Memory B cell (primary cell): ENCODE measurements at places on chromosomes 7 and 10.

GRCh38 chr10:121774813-121775212, 153.0 kb downstream of the ATE1 start:
- no peak for DNase-seq

DNA sequence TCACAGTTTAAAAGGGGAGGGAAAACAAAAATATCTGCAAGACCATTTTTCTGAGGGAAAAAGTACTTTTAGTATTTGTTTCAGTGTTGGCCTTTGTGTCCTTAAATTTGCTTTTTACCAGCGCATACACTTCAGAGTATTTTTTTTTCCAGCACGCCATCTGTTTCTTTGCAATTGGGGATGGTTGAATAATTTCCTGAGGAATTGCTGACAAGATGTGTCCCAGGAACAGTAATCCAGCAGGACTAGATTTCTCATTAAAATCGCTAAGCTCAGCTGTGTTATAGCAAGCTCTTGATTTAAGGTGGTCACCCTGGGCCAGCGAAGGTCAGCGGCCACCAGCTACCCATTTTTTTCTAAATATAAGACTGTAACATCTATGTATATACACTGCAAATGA, 156.9 kb upstream of the RHOBTB1 start:
- DNase-seq = no peak

GRCh38 chr7:92763636-92764423, 72.5 kb downstream of the CDK6 start:
- DNase-seq = no peak

- no peak for DNase-seq
Measured at GRCh38 chr7:132066761-132067171, 509.5 kb downstream of the PLXNA4 start.

GRCh38 chr10:72622271-72622670, 3.6 kb downstream of the MICU1 start:
- DNase-seq = no peak

DNA sequence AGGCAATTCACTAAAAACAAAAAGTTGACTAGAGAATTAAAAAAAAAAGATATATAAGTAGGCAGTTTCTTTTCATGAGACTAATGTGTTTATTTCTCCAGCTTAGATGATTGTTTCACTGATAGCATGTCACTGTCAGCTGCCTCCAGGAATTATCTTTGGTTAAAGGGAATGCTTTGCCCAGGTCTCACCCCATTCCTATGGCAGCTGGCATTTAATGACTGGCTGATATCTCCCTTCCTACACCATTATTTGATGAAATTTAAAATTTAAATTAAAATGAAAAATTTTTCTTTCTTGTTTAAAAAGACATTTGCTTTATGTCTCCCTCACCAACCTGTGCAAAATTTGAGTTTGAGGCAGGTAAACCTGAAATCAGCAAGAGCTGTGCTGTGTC, 214.5 kb upstream of the PRSS1 start:
- DNase-seq = no peak

DNA sequence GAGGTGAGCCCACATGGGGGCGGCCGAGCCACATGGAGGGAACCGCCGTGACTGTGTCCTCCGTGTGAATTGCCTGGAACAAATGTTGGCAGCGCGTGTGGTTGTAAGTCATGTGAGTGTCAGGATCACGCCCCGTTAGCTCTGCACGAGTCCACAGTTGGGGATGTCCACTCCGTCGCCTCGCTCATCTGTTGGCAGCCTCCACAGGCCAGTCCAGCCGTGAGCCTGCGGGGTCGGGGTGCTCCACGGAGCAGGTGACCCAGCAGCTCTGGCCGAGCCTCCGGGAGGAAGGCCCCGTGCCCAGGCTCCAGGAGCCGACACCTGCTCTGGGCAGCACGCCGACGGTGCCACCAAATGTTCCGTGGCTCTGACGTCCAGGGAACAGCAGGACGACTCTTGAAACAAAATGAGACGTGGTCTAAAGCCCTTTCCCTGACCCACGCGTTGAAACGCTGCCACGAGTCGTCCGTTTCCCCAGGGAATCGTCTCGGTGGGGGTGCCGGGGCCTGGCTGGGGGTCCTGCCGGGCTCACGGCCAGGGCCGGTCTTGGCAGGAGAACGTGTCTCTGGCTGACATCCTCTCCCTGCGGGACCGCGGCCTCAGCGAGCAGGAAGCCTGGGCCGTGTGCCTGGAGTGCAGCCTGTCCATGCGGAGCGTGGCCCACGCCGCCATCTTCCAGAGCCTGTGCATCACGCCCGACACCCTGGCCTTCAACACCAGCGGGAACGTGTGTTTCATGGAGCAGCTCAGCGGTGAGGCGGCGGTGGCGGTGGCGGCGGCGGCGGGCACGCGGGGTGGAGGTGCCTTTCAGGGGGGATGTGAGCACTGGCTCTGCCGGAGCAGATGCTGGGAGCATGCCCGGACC, 7.0 kb downstream of the KNDC1 start:
- DNase-seq = no peak

DNA sequence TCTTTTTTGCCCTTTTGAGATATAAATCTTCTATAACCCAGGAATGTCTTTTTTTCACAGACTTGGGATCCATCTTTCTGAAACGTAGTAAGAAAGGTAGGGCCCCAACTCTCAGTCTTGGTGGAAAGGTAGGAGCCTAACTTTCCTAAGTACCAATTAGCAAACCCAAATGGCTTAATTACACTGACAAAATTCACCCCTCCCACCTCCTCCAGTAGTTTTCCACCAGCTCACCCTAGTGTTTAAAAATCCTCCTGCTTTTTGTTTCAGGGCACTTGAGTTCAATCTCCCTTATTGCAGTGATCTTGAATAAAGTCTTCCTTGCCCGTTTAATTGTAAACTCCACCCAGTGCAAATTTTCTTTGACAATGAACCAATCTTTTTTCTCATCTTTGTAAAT, 600.0 kb downstream of the PHTF2 start:
- DNase-seq = no peak

DNA sequence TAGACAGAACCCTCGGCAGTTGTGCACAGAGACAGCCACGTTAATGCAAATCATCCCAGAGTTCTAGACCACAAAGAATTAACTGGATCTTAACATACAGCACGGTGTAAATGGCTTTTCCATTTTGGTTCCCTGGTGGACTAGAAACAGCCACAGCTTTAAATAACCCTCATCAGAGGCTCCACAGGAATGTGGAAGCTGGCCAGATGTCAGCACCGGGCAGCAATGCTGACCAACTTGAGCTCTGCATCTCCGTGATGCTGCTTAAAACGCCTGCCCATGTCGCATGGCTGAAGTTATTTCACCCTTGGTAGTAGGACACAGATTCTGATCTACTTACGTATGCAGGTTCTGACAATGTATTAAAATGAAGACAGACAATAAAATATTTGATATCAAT, 24.5 kb downstream of the RSU1 start:
- no peak for DNase-seq

DNA sequence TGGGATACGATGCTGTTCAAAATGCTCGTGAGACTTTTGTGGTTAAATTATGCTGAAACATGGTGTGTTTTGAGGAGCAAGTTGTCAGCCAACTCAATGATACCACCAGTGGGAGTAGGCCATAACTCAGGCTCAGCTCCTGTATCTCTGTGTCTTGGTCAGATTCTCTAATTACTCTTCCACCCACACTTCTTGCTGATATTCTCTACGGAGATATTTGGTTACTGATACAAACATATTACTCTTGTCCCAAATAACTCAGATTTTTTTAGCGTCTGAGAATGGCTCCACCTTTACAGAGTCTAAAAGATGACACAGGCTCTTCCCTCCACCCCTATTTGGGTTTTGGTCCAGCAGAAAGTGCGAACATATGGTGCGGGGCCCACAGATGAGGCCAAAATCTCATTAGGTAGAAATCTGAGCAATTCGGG, 168.9 kb downstream of the PKD1L1 start:
- no peak for DNase-seq

DNA sequence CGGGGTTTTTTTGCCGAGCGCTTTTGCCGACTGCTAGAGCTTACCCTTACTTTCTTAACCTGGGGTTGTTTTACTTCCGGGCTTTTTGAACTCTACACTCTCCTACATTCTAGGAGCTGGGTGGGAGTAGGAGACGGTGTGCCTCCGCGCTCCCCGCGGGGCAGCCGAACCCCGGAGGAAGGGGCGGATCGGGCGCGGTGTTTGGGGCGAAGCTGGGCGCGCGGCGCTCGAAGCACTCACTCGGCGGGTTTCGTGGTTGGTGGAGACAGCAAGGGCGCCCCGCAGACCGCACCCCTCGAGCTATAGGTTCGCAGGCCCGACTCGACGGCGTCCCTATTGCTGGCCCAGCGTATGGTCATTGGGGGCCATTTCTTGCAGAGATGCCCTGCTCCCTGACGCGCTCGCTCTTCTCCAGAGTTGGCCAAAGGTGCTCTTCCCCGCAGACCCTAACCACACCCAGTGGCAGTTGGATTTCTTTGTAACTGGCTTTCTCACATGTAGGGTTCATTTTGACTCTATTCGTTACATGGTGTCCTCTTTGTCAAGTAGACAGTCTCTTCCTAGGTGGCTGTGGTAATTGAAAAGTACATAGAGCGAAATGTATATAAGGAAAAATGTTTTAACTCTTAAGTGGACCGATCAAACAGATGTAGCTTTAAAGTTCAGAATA, 364 bp downstream of the ZNF518A start:
- DNase-seq = no peak

DNA sequence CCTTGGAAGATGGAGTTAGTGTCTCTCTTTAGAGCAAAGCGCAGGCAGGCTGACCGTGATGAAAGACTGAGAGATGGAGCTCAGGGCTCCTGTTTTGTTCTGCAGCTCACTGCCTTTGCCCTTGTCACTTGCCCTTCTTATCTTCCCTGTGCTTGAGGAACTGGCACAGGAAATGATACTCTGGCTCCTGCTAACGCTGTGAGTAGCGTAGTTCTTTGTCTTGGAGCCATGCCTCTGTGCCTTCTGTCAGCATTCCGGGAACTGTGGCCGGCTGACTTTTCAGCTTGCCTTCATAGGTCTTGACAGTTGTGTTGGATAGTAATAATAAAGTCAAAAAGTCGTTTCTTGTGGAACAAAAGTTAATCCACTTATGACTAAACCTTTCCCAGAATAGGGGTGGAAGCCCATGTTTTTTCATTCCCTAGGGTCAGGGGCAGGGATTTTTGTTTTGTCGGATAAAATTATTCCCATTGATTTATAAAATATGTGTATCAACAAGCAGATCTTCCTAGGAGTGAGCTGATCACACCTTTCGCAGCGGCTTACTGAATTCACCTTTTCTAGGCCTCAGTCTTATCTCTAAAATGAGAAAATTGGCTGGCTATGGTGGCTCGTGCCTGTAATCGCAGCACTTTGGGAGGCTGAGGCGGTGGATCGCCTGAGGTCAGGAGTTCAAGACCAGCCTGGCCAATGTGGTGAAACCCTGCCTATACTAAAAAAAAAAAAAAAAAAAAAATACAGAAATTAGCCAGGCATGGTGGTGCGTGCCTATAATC, 16.6 kb upstream of the TMEM236 start:
- no peak for DNase-seq

DNA sequence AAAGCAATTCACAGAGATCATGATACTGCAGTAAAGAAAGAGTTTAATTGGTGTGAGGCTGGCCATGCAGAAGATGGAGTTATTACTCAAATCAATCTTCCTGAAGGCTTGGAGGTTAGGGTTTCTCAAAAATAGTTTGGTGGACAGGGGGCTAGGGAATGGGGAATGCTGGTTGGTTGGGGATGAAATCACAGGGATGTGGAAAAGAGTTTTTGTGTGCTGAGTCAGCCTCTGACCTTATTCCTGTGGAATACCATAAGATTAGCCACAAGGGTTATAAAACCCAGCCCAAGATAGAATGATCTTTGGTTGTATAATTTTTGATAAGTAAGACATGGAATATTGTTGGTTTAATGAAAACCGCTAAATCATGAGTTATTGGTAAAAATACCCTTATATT, 764.3 kb downstream of the TYW1 start:
- DNase-seq = no peak

- no peak for DNase-seq
Measured at GRCh38 chr7:40306596-40306995, 171.8 kb downstream of the SUGCT start.
